Omental fat pad (tissue), 4 donors: ENCODE measurements at places on chromosomes 11 and 22. TPM values are rescaled to one million over a fixed set of nuclear protein-coding genes. Genes with fewer than 3 reads are reported as not detected.

The PIWIL4 gene
- total RNA-seq, result 2.8 TPM

- no peak for DNase-seq
Measured at GRCh38 chr11:10453261-10453660, 1.8 kb upstream of the AMPD3 start.

The OR51I1 gene
- total RNA-seq, result not detected

DNA sequence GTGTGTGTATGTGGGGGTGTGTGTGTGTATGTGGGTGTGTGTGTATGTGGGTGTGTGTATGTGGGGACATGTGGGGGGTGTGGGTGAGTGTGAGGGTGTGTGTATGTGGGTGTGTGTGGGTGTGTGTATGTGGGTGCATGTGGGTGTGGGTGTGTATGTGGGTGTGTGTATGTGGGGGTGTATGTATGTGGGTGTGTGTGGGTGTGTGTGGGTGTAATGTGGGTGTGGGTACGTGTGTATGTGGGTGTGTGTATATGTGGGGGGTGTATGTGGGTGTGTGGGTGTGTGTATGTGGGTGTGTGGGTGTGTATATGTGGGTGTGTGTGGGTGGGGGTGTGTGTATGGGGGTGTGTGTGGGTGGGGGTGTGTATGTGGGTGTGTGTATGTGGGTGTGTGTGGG is 106.7 kb downstream of the SPATA19 start:
- DNase-seq, result no peak

The PATE4 gene
- not detected for total RNA-seq
